Activated T-helper 9 cell treated with anti-CD3 and anti-CD28 coated beads, Interleukin-2, amount 50 U/mL, for 16 hours (primary cell): ENCODE measurements at places on chromosomes 4 and X.

DNA sequence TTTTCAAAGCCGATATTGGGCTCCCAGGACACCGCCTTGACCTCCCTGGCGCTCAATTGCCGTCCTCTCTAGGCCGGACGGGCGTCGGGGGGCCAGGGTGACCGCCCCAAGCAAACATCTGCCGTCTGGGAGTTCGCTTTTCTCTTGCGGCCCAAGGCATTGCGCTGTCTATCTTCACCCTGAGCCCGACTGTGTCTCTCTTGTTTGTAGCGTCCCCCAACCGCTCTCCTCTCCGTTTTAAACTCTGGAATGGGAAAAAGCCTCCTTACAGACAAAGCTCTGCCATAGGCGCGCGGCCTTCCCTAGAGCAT, 551 bp upstream of the ARX start:
- no peak for DNase-seq

- no peak for DNase-seq
These were observed 5.2 kb downstream of the LDB2 start for GRCh38 chr4:16893141-16893651.

GRCh38 chr4:76897536-76898384, at the start of gene SOWAHB:
Gene SOWAHB, minus strand, starts transcription at chr4:76898144. Its CDS starts 295 bp downstream, at chr4:76897849.
- DNase-seq: peak; percentile 14

GRCh38 chr4:128837679-128838078, 28.2 kb downstream of the JADE1 start:
- no peak for DNase-seq

DNA sequence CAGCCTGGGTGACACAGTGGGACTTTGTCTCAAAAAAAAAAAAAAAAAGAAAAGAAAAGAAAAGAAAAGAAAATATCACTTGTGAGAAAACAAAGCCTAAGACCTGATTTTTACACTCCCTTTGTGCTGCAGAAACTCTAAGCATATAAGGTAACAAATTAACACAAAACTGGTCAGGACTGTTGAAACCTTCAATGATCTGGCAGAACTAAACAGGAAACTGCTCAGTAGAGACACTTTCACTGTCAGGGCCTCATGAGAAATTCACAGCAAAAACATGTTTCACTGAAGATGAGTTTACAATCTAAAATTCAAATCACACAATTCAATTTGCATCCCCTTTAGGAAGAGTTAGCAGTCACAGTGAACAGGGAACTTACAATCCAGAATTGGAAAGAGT, 69.1 kb upstream of the HOPX start:
- no peak for DNase-seq

GRCh38 chr4:113006632-113007031, 42.8 kb upstream of the ANK2 start:
- no peak for DNase-seq

DNA sequence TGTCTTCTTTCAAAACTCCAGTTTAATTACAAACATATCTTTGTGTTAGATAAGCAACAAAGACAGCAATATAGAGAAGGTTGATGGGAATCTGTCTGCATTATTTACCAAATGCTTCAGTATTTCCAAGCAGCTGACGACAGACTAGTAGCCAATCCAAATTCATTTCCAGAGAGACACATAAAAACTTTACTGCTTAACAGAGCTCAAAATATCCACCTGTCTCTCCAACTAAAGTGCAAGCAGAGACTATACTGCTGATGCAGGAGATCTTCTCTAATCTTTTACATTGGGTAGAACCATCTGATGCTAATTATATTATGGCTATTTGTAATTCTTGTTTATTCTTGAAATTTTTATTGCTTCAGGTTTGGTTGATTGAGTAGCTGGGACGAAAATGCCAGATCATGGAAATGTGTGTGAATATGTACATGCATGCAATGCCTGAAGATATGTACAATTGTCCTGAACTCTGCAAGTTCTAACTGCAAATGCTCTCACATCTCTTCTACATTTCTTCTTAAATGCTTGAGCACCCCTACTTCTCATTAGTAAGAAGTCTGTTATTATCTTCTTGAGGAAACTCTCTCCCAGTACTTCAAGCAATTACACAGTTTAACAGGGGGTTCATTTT, 200.0 kb downstream of the PDHA2 start:
- DNase-seq: no peak

GRCh38 chr4:181140037-181140603, 1103.1 kb upstream of the TENM3 start:
- DNase-seq: no peak

- DNase-seq: no peak
These were observed 68.2 kb downstream of the MRPL1 start for GRCh38 chr4:77930876-77931275.

- DNase-seq: no peak
These were observed 26.8 kb downstream of the MGST2 start for GRCh38 chr4:139692309-139693012.

- no peak for DNase-seq
These were observed at the start of gene FGF2 for GRCh38 chr4:122826553-122827257. Gene FGF2, plus strand, starts transcription at chr4:122826831. Its CDS starts 344 bp downstream, at chr4:122827175.

DNA sequence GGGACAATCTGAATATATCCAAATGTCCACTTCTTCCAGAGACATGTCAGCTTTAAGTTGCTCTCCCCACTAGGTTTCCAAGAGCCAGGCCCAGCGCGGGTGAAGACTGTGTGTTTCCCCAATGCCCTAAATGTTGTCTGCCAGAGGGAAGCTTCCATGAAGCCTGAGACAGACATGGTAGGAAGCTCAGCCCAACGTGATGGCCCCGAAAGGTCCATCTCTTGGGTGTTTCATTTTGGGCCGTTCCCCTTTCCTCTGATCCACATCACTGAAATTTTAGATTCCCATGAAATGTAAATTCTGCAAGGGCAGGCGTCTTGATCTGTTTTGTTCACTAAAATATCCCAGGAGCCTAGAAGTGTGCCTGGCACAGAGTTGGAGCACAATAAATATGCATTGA, 25.4 kb upstream of the PROM1 start:
- no peak for DNase-seq

GRCh38 chrX:37302569-37302968, 46.6 kb upstream of the PRRG1 start:
- no peak for DNase-seq

- no peak for DNase-seq
These were observed 147.1 kb upstream of the TEX13C start for GRCh38 chrX:125172531-125172930.

DNA sequence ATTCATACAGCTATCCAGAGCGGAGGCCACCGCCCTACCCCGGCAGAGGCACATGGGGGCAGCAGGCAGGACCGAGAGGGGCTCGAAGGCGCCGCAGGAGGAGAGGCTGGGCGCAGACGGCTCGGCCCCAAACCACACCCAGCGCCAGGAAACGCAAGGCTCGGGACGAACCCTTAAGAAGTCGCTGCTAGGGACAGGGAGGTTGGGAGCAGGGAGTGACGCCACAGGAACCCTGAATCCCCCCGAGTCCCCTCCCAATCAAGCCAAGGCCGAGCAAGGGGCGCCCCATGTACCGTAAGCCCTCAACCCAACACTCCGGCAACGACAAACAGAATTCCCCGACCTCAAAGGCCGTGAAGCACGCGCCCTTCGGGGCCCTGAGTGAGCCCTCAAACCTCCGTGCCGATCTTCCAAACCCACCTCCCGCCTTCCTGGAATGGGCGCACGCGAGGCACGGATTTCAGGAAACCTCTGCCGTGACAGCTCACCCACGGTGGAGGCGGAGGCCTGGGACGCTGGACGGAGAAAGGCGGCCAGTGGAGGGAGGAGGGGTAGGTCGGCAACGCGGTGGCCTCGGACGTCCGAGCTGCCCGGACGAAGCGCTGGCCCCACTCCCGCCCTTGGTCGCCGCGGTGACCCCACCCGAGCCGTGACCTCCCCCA, 1.8 kb downstream of the ZFYVE28 start:
- no peak for DNase-seq

- DNase-seq: no peak
These were observed 452.1 kb upstream of the RPS6KA3 start for GRCh38 chrX:20718592-20719380.

- DNase-seq: no peak
These were observed 196.8 kb upstream of the ATP6AP2 start for GRCh38 chrX:40383969-40384368.

GRCh38 chr4:69057620-69058409, 38.5 kb upstream of the UGT2B7 start:
- DNase-seq: no peak

- no peak for DNase-seq
These were observed 389.0 kb upstream of the ZFP42 start for GRCh38 chr4:187606581-187606980.

- DNase-seq: no peak
These were observed 88.8 kb upstream of the ESX1 start for GRCh38 chrX:104343428-104344129.

GRCh38 chrX:39613997-39614679, 483.6 kb downstream of the BCOR start:
- peak; percentile 56 for DNase-seq

GRCh38 chrX:15915959-15916703, 61.5 kb upstream of the AP1S2 start:
- no peak for DNase-seq

GRCh38 chrX:136211766-136212556, 39.2 kb downstream of the MAP7D3 start:
- no peak for DNase-seq

- DNase-seq: no peak
These were observed 1310.3 kb downstream of the RPA4 start for GRCh38 chrX:98194036-98194435.

DNA sequence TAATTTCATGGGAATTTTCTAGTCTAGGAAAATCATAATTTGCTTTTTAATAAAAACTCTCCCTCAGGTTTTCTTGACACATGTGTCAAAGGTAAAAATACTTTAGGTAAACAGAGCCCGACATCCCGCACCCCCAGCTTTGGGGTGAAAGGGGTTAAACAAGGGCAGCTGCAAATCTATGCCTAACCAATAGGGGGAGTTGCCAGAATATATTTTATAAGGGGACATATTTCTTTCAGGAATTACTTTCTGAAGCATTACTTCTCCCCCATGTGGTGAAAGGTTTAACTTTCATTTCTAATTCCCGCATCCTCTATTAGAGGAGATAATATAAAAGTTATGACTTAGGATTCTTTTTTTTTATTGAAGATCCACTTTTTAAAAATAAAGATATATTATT, 53.9 kb upstream of the HEPH start:
- DNase-seq: no peak

DNA sequence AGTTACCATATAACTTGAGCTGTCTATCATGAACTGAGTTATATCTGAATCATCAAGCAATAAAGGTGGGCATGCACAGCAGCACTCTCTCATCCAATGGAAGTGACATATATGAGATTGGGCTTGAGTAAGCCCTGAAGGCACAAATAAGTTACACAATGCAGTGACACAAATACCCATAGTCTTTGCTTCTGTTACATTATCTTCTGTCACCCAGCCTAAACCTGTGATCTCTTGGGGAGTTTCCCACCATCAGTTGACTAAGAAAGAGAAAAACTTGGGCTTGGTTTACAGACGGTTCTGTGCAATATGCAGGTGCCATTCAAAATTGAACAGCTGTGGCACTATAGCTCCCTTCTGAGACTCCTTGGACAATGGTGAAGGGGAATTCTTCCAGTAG, 138.8 kb upstream of the IL15 start:
- no peak for DNase-seq

GRCh38 chr4:124191329-124191728, 521.2 kb downstream of the ANKRD50 start:
- no peak for DNase-seq

DNA sequence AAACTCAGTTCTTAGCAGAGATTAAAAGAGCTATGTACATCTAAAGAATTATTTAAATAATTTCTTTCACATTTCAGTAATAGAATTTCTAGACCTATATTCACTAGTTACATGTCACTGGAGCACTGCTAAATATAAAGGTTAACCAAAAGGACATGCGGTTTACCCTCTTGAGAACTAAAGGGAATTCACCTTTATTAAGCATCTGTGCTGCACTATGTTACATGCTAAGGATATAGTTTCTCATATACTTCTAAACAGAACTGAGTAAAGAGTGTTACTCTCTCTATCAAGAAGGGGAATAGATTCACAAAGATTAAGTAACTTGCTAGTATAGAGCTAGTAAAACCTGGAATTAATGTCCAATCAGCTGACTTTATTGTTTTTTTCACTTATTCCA, 7.6 kb downstream of the SPIN3 start:
- no peak for DNase-seq

DNA sequence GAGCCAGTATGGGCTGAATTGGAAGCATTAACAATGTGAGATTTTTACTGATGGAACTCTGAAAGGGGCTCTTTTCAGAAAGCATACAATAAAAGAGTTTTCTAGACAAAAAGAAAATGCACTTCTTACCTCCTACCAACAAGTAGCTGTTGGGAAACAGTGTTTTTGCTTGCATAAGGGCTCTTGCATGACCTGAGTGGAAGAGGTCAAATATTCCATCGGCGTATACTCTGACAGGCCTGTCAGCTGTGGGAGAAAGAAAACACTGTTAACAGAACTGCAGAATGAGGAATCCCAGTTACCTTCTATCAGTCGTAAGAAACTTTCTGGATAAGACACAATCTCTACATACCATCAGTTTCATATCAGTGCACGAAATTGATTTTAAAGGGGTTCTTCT, 39.5 kb downstream of the PCYT1B start:
- DNase-seq: no peak

DNA sequence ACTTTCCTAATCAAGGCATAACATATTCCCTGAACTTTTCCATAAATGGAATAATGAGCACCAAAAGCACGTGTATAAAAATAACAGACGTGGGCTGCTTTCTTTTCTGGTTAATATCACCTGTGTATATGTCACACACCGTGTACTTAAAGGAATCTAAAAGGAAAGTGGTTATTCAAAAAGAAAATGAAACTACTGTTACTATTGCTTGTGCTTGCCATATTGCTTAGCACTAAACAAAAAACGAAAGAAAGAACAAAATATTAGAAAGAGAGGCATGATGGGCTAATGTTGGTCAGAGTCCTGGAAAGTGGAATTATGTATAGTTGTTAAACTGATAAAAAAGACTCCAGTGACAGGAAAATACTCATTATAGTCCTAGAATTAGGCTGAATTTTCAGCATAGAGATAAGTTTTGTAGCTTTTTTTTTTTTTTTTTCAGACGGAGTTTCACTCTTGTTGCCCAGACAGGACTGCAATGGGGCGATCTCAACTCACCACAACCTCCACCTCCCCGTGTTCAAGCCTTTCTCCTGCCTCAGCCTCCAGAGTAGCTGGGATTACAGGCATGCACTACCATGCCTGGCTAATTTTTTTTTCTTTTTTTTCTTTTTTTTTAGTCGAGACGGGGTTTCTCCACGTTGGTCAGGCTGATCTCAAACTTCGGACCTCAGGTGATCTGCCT, 123.2 kb downstream of the PABPC4L start:
- DNase-seq: no peak
